NCI-H1436 (cell line): ENCODE measurements at places on chromosomes 7 and 10.

- DNase-seq: no peak
Observed at GRCh38 chr10:66349076-66349475, 576.8 kb upstream of the LRRTM3 start.

DNA sequence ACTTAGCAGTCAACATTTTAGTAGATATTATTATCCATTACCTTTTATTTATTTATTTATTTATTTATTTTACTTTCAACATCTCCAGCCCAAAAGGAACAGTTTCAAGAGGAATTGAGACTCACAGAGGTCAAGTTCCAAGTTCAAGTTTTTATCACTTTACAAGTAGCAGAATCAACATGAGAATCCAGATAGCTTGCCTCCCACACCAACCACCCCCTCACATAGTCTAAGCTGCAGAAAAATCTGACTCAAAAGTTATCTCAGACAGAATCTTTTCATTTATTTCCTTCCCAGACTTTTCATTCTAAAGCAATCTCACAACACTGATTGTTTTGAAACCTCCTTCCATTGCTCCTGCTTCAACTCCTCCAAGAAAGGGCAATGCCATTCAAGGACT lies 129.6 kb downstream of the GRM3 start:
- no peak for DNase-seq

DNA sequence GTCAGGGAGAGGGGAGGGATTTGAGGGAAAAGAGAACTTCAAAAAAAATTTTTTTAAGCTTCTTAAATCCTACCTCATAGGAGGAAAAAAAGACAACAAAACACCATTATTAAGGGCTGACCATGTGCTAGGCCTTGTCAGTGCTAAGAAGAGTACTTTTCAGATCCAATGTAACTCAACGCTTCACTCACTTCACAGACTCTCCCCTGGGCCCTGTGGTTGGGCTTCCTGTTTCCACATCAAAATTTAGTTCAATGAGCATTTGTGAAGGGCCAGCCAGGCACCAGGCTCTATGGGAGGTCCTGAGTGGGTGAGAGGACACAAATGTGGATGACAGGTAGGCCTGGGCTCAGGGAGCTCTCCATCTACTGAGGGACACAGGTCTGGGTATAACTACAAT lies 249.8 kb downstream of the PTEN start:
- no peak for DNase-seq

DNA sequence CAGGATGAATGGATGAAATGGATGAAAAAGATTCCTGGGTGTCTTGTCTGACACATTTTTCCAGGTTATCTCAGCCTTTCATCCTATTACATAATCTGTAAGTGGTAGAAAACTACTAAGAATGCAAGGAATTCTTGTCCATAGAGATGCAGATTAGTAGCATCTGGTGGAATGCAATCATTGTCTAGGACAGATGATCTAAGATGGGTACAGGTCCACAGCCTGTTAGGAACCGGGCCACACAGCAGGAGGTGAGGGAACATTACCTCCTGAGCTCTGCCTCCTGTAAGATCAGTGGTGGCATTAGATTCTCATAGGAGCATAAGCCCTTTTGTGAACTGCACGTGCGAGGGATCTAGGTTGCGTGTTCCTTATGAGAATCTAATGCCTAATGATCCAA lies 225.0 kb downstream of the CALN1 start:
- no peak for DNase-seq

DNA sequence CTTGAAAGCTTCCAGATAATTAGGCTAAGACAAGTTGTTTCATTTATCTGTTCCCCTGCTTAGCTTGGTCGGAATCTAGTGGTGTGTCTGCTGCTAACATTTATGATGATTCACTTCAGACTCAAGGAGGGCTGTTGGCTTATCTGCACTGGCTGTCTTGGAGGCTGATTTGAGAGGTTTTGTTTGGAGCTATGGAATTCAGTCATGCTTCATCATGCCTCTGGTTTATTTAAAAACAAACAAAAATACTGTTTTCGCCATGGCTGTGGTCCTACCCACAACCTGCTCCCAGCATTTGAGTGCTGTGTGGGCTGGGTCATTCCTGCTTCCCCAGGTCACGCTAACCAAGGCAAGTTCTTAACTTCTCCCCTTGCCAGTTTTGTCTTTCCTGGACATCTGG lies 11.7 kb upstream of the ARPC1B start:
- no peak for DNase-seq

DNA sequence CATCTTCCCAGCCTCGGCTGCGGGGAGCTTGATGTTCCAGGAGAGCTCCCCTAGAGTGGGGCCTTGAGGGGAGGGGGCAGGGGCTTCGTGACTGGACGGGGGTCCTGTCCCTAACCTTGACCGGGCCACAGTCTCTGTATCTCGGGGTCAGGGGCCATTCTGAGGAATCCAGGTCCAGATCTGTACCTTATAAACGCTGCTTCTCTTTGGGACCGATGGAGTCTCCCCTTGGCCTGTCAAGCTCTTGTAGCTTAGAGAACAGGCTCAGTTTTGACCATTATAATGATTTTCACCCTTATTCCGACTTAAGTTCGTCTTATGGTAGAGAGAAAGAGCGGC lies 831 bp downstream of the ZKSCAN5 start:
- no peak for DNase-seq

DNA sequence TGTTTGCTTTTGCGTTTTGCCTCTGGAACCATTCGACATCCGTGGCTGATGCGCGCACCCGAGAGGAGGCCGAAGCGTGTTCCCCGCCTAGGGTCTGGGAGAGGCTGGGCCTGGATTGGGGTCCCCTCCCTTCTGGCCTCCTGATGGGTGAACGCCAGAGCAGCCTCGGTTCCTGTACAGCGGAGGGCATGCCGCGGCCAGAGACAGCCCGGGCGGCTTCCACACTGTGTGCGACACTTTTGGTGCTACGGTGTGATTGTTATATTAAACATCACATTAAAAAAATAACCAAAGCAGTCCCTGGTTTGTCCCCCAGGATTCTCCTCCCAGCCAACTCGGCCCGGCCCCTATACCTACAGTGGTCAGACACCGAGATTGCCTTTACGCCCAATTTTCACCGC lies 3.7 kb upstream of the HOXA7 start:
- no peak for DNase-seq

- no peak for DNase-seq
Observed at GRCh38 chr10:129741978-129742741, 221.9 kb downstream of the EBF3 start.

- no peak for DNase-seq
Observed at GRCh38 chr10:5632446-5632845, 33.9 kb downstream of the ASB13 start.
